ENCODE measurements at places on chromosomes 2 and 18.
A peak's percentile ranks its signal among the peaks of the same experiment; 100 is the strongest.

DNA sequence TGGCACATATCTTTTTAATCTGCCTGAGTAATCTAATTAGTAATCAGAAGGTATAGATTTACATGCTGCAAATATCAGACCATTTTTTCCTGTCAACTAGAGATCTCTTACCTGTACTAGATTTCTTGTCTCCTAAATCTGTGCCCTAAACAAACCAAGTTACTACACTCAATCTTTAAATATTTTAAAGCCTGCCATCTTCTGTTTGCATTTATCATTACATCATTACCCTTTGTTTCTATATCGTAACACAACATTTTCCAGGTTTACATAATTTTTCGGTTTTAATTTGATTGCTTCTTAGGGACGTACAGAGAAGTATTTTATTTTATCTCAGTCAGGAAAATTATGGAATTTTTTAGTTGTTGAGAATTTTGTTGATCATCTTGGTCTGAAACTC lies 25.7 kb downstream of the PSMA8 start:
- no peak for DNase-seq

DNA sequence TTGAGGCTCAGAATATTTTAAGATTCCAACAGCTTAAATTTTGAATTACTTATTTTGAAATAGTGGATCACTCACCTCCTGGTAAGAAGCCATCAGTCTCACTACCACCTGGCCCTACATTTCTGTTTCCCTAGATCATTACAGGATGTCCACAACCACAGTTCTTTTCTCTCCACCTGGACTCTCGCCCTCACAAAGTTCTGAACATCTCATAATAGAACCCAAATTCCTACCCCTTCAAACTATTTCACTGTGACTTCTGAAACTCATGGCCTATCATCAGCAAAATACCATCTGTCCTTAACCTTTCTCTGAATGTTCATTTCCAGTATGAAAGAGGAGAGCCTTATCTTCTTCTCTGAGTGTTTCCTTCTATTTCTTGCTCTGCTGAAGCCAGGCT lies 299.2 kb upstream of the MGAT5 start:
- DNase-seq: no peak

DNA sequence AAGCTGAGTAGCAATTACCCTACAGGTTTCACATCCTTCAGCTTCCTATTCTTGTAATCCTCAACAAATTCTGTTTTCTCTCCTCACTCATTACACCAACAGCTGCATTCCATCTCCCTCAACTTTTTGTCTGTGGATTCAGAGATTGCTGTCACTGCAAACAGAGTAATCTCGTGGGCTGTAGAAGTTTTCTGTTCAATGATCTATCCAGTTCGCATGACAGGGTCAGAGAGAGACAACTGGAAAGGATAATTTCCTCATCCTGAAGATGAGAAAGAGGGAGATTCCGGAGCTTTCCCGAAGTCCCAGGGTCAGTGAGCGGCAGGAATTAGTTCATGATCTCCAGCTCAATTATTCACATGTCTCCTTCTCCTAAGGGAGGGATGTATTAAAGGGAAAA lies 75.7 kb downstream of the MYO5B start:
- no peak for DNase-seq

DNA sequence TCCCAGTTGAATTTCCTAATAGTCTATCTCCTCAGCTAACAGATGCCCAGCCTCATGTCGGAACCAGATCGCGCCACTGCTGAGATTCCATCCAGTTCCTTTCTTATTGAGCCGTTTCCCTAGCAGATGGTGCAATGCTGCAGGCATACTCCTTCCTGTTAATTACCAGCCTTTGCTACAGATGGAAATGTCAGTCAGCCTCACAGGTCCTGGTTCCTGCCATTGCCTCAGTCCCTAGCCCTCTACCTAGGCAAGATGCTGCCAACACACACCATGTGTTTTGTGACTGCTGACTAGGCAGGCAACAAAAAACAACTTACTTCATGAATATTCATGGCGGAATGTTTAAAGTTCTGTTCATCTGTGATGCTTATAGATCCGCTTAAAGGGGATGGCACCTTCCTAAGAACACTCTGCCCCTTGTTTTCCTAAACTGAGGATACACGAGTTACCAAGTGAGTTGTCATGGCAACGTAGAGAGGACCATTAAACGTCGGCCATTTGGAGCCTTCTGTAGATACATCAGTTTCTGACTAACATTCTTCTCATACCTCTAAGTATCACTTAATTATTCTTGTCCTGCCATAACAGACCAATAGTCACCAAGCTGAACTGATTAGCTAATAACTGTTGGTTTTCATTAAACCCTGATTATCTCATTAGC lies 749.5 kb downstream of the RNF144A start:
- no peak for DNase-seq

- DNase-seq: peak; percentile 6
Observed at GRCh38 chr2:174247474-174248186, 702 bp downstream of the OLA1 start.

DNA sequence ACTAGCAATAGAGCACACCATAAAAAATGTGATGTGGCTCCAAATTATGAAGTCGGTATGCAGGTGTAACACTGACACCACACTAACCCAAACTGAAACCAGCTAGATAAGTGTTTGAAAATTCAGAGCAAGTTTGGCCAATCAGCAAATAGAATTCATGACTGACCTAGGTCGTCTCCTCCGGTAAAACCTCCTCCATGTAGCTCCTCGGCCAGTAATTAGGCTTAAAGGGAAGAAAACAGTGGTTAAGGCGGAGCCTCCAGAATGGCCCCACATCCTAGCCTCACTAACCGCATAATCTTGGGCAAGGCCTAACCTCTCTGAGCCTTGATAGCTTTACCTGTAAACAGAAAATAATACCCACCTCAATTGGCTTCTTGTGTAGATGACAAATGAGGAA lies 30.1 kb downstream of the C1D start:
- DNase-seq: no peak

GRCh38 chr2:101410746-101411145 lies 23.4 kb upstream of the CREG2 start:
- DNase-seq: no peak

GRCh38 chr2:1728821-1729220 lies 15.5 kb downstream of the PXDN start:
- DNase-seq: no peak

GRCh38 chr2:204881655-204882054 lies 336.4 kb downstream of the PARD3B start:
- peak; percentile 19 for DNase-seq
